NCI-H1105 treated with DMSO at 0.1 percent for 48 hours (cell line): ENCODE measurements at places on chromosomes 7 and 10.

DNA sequence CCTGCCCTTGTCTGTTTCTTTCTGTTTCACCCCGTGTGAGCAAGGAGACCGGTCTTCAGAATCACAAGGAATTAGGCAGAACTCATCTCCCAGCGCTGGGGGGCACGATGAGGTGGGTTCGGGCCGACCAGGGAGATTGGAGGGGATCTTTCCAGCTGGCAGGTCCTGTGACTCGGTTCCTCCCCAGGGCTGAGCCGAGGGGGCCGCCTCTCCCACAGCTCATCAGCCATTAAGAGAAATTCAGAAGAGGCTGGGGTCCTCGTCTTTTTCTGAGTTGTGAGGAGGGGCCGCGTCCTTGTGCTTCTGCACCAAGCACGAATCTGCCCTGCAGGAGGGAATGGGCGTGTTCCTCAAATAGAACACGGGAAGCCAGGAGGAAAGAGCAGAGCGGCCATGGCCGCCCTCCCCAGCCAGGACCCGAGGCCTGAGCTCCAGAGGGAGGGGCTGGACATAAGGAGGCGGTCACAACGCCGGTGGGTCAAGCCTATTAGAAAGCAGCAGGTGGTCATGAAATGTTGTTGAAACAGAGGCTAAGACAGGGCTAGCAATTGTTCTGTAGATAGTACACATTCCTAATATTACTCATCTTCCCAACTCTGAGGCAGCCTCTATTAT lies 125.3 kb downstream of the ADARB2 start:
- no peak for DNase-seq

- no peak for DNase-seq
Observed at GRCh38 chr7:123729218-123729578, 19.6 kb downstream of the WASL start.

- DNase-seq = no peak
Observed at GRCh38 chr7:3200504-3200903, 100.5 kb upstream of the SDK1 start.

DNA sequence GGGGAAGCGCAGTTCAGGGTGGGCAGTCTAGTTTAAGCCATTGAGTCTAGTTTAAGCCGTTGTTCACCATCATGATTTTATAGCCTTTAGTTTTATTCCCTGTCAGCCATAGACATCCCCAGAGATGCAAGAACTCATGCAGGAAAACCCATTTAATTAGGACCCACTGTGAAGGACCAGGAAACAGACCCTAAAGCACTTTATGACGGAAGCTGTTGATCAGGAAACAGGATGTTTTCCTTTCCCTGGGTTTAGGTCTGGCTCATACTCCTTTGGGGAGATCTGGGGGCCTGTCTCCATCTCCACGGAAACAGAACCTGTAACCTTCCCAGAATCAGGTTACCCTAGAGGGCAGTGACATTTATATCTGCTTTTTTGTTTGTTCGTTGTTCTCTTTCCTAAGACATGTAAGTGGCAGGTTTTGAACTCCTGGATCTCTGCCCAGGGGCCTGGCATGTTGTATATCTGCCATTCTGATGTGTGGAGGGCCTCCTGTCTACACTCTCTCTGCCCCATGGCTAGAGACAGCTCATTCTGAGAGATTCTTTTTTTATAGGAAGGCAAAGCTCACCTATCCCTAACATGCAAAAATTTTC lies 657.2 kb upstream of the GALNT17 start:
- no peak for DNase-seq

DNA sequence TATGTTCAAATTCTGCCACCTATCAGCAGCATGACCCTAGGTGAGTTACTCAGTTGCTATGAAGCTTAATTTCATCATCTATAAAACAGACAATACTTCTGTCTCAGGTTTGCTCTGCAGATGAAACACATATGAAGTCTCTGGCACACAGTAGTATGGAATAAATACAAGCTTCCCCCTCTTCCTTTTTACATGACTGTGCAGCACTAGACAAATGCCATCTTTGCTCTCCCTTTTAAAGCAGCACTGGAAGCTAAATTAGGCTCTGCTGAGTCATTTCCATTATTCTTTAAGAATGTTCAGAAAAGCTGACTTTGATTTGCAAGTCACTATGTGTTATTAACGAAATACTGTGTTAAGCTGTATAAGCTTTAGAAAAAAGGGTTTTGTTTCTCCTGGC lies 40.7 kb upstream of the ANAPC16 start:
- no peak for DNase-seq
